ENCODE measurements at places on chromosomes 6 and 20. TPM values are rescaled to one million over a fixed set of nuclear protein-coding genes. Genes with fewer than 3 reads are reported as not detected.

The HSPA1A gene
- 345 TPM for total RNA-seq

The CENPW gene
- total RNA-seq, result 6.4 TPM

The VGLL2 gene
- total RNA-seq, result not detected

The TMEM200A gene
- total RNA-seq, result 3.9 TPM

DNA sequence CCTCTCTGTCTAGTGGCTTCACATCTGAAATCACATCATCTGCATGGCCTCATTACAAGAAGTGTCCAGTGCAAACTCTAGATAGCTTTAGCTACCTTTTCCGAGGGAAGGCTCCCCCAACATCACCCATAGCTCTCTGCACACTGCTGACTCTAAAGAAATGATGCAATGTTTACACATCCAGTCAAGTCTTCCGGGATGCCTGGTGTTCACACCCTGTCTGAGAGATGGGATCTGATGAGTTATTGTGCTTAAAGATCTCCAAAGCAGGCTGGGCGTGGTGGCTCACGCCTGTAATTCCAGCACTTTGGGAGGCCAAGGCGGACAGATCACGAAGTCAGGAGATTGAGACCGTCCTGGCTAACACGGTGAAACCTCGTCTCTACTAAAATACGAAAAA lies 404.6 kb upstream of the IRAK1BP1 start:
- H3K4me1 ChIP-seq, result no peaks in the 10 kb centered on the region
- H3K36me3 ChIP-seq, result no peaks in the 10 kb centered on the region
- no peak overlapping the region for H3K27ac ChIP-seq
- DNase-seq, result no peak
- no peak overlapping the region for H3K4me3 ChIP-seq

DNA sequence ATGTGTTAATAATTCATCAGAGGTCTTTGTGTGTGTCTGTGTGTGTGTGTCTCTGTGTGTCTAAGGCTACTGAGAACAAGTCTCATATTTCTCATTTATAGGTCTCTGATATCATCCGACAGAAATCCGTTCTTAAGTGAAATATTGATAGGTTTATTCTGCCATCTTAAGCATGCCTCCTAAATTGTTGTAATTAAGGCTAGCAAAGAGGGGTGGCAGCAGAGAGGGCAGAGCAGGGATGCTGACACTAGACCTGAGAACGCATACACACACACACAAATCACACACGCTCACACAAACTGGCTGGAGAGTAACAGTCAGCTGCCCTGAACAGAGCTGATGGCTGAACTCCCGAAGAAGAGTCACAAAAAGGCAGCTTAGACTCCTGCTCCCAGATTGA lies 84.9 kb upstream of the LRFN2 start:
- H3K27ac ChIP-seq, result no peak overlapping the region
- DNase-seq, result no peak
- H3K4me1 ChIP-seq, result no peaks in the 10 kb centered on the region
- H3K36me3 ChIP-seq, result no peaks in the 10 kb centered on the region
- no peak overlapping the region for H3K4me3 ChIP-seq
- no peaks in the 10 kb centered on the region for H3K27me3 ChIP-seq

GRCh38 chr6:3484946-3485345 lies 28.1 kb upstream of the SLC22A23 start:
- no peaks in the 10 kb centered on the region for H3K27me3 ChIP-seq
- no peak overlapping the region for H3K4me3 ChIP-seq
- H3K27ac ChIP-seq, result no peak overlapping the region

DNA sequence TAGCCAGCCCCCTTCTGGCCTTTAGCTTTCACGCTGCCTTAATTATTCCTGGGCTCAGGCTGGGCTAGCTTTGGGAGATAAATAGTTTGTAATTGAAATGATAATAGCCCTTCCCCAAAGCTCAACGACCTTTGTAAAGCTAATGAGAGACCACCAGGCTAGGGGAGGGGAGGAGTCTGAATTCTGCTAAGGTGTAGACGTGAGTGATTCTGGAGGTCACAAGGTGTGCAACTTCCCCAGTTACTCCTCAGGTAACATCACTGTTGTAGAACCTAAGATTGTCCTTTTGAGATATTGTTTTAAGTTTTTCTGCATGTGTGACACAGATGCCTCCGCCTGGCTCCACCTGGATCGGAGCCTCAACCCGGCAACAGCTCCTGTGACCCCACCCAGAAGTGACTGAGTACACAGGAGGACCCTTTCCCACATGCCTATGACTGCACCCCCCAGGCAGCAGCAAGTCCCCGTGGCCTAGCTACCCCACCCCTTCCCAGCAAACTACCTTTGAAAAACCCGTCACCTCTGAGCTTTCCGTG lies 5.8 kb upstream of the GPR31 start:
- no peak overlapping the region for H3K4me3 ChIP-seq
- H3K27ac ChIP-seq, result no peak overlapping the region
- H3K27me3 ChIP-seq, result no peaks in the 10 kb centered on the region
- DNase-seq, result no peak

DNA sequence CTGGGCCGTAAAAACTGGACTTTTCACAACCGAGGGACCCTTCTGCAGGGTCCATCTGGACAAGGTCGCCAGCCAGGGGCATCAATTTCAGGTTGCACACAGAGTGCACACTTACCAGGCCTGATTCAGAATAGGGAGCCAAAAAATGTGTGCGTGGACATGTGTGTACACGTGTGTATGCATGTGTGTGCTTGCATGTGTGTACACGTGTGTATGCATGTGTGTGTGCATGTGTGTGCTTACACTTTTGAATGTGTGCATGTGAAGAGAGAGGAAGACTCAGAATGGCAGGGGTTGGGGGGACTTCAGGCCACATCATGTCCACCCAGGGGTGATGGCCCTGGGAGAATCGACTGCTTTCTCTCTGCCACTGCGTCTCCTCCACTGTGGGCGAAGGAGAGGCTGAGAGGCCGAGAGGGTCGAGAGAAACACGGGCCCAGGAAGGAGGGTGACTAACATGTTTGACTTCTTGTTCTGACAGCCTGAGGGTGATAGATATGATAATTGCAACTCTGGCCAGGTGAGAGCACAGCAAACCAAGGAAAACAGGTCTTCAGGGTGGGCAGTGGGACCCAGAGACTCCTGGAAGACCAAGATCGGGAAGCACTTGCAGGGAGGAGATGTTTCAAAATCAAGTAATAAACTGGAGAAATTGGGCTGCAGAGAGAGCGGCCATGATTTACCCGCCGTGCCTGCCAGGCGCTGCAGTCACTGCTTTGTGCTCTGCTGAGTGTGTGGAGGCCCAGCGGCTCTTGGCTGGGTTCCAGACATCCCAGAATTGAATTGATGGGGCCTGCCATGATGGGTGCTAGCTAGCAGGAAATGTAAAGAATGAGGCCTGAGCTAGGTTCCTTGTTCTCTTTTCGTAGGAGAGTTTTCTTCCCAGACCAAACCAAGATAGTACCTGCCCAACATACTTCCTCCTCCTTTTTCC lies 310.8 kb downstream of the QKI start:
- no peak overlapping the region for H3K4me3 ChIP-seq
- no peak for DNase-seq
- H3K27ac ChIP-seq, result no peak overlapping the region
- H3K27me3 ChIP-seq, result no peaks in the 10 kb centered on the region
- no peaks in the 10 kb centered on the region for H3K4me1 ChIP-seq
- no peaks in the 10 kb centered on the region for H3K36me3 ChIP-seq

- no peak for DNase-seq
- no peaks in the 10 kb centered on the region for H3K27me3 ChIP-seq
- no peak overlapping the region for H3K27ac ChIP-seq
- H3K4me1 ChIP-seq, result no peaks in the 10 kb centered on the region
Measured at GRCh38 chr6:25927178-25927577, 3.3 kb downstream of the SLC17A2 start.

- DNase-seq, result no peak
- H3K36me3 ChIP-seq, result no peaks in the 10 kb centered on the region
- no peak overlapping the region for H3K27ac ChIP-seq
- H3K27me3 ChIP-seq, result no peaks in the 10 kb centered on the region
Measured at GRCh38 chr6:15442467-15442866, 196.6 kb downstream of the JARID2 start.

DNA sequence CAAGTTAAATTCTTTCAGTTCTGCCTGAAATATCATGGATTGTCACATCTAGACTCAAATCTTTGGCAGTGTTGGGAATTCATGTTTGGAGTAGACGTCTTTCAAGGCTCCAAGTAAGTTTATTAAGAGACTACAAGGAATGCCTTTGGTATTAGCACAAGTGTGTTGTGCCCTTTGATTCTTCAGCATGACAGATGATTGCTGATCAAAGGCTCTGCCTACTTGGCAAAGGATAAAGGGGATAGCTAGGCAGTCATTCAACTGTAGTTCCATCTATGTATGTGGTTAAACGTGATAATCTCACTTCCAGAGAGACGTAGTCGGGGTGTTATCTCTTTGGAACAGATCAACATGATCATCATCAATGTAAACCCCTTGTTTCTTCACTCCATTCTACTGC lies 86.2 kb downstream of the SPTLC3 start:
- H3K4me3 ChIP-seq, result no peak overlapping the region
- no peaks in the 10 kb centered on the region for H3K36me3 ChIP-seq
- no peak overlapping the region for H3K27ac ChIP-seq
- DNase-seq, result no peak
- H3K4me1 ChIP-seq, result no peaks in the 10 kb centered on the region

Data from vagina (tissue), 2 donors.